ENCODE measurements at places on chromosomes 5 and 9.

DNA sequence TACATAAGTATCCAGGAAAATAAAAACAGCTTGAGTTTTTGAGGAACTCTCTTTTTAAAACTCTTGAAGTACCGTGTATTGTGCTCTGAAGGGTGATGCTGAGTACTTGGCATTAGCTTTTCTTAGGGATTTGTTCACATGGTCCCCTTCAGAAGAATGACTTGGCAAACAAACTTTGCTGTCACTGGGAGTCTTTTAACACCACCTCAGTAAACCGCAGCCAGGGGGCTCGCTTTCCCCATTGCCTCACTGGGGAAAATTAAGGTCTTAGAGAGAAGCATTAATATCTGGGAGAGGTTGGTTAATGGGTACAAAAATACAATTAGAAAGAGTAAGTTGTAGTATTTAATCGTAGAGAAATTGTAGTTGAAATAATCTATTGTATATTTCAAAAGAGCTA lies 105.9 kb upstream of the DAP start:
- DNase-seq = peak; percentile 12

GRCh38 chr9:122320413-122320881 lies 50.4 kb upstream of the PTGS1 start:
- no peak for DNase-seq

DNA sequence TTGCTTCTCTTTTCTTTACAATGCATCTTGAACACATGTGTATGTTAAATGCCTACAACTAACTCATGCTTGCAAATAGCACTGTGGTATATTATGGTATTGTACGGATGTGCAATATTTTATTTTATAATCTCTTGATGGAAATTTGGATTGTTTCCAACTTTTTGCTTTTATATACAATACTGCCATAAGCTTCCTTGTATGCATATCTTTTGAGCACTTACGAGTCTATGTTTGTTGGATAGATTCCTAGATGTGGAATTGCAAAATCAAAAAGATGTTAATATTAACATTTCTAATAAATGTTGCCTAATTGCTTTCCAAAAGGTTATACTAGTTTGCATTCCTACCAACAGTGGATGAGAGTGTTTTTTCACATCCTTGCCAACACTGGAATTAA lies 3.4 kb upstream of the GALNT12 start:
- no peak for DNase-seq

- no peak for DNase-seq
Observed at GRCh38 chr9:134390947-134391318, 64.7 kb downstream of the RXRA start.

- no peak for DNase-seq
Observed at GRCh38 chr9:91044354-91044753, 242.7 kb downstream of the SYK start.

DNA sequence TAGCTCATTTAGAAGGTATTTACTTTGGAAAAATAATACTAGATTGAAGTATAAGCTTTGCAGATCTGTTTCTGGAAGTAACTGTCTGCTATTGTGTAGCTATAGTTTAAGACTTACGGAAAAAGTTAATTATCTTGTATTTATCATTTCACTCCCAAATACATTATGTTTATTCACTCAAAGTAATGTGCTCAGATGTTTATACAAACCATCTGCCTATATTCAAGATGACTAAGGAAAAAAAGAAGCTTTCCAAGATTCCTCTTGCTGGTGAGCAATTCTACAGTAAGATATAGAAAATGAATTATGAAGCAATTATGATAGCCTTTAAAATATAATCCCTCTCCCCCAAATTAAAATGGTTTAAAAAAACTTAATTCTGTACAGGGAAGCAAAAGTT lies 137.9 kb downstream of the KIAA0825 start:
- no peak for DNase-seq

DNA sequence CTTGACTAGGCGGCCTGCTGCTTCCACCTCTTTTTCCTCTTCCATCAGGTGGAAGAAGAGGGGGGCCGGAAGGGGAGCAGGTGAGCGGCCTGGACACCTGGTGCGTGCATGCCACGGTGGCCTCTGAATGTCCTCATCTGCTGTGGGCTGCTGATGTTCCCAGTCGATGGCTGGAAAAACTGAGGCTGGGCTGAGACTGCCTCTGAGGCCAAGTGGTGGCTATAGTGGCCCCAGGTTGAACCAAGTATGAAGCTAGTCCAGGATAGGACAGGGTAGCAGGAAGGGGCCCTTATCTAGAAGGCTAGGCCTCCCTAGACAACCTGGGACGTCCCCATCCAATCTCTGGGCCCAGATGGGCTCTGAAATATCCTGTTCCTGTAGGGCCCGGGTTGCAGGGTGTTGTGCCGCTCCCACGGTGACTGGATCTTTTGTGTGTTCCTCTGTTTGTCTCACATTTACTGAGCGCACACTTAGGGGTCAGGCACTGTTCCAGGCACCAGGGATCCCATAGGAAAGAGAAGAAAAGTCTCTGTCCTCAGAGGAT lies 753 bp upstream of the NR5A1 start:
- no peak for DNase-seq

DNA sequence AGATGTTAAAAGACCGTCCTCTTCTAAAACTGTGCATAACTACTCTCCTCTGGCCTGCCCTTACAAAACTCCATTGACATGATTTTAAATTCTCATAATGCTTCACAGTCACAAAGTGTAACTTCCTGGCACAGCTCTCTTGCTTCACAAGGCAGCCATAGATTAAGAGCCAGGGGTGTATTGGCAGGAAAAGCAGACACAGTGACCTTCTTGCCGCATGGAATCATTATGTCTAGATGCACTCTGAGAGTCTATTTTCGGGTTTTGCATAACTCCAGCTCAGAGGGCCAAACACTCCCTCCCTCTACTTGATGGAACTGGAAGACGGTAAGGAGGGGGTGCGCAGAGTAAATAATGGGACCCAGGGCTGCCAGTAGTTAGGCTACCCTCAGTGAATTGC lies 110.1 kb downstream of the MARCHF3 start:
- peak; percentile 46 for DNase-seq

- peak; percentile 82 for DNase-seq
Observed at GRCh38 chr5:52947208-52947607, 41.9 kb upstream of the ITGA2 start.

GRCh38 chr9:13677801-13678200 lies 398.3 kb upstream of the MPDZ start:
- DNase-seq = no peak

DNA sequence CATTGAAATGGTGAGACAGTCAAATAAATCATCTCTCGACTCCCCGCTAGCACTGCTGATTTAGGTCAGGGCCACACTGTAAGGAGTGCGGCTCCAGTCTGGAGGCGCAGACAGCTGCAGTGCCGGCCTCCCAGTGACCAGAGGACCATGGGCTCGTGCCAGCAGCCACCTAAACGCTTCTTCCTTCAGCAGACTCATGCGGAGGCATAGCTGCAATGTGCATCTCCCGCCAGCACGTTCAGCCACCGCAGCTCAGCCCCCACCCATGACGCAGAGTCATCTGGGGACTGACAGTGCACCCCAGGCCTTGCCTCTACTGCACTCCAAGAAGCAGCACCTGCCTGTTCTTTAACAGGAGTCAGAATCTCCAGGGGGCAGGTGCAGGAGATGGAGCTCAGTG lies 13.6 kb upstream of the MAPK9 start:
- no peak for DNase-seq

- no peak for DNase-seq
Observed at GRCh38 chr9:36319806-36320205, 61.6 kb upstream of the GNE start.

GRCh38 chr9:96048104-96048955 lies 172.8 kb downstream of the ERCC6L2 start:
- no peak for DNase-seq

GRCh38 chr5:128597156-128597555 lies 59.1 kb upstream of the FBN2 start:
- DNase-seq = no peak

- DNase-seq = peak; percentile 67
Observed at GRCh38 chr5:35478856-35479682, 138.6 kb upstream of the SPEF2 start.

GRCh38 chr9:110337727-110338126 lies at the start of gene TXNDC8:
Gene TXNDC8, minus strand, starts transcription at chr9:110337863.
- DNase-seq = no peak

- DNase-seq = no peak
Observed at GRCh38 chr5:2278825-2279456, 396.2 kb upstream of the IRX4 start.

DNA sequence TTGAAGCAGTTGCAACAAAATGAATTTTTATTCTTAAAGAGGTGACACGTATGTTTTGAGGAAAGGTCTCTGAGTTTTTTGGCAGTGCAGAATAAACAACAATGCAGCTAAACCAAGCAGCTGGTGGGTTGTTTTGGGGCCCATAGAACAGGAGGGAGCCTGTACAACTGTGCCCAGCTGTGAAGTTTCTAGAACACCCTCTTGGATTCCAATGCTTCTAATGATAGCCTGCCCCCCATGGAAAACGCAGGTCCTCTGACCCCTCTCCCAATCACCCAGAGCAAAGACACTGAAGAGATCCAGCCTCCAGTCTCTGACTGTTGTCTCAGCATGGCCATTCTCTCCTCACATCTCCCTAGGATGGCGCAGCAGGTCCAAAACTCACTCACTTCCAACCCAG lies 150.9 kb downstream of the MARCHF11 start:
- no peak for DNase-seq

DNA sequence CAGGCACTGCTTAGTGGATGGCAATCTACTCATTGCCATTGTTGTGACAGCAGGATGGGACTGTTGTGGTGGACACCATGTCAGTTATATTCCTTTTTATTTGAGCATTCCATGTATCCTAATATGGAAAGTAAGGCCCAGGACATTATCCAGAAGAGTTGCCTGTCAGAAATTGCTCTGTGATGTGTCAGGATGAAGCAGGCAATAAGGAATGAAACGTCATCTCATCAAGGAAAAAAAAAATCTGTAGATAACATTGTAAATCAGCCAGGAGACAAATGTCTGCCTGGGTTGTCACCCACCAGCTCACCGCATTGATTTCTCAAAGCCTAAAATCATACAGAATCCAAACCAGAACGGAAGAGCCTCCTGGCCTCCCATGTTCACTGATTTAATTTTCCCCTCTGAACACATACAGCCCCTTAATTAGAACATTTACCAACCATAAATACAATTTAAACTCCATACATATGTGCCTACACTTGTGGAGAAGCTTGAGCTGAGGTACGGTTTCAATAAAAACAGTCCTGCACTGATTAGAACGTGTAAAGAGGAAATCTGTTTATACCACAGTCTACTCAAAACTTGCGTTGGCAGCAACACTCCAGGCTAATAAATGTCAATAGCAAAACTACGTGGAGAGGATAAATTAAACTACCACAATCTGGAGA lies 73.9 kb downstream of the FOXD1 start:
- DNase-seq = peak; percentile 58

- no peak for DNase-seq
Observed at GRCh38 chr9:121383715-121384114, 13.7 kb upstream of the STOM start.

GRCh38 chr5:122492675-122493074 lies 180.6 kb downstream of the SNCAIP start:
- DNase-seq = no peak

- no peak for DNase-seq
Observed at GRCh38 chr5:2919310-2920018, 168.0 kb upstream of the IRX2 start.

DNA sequence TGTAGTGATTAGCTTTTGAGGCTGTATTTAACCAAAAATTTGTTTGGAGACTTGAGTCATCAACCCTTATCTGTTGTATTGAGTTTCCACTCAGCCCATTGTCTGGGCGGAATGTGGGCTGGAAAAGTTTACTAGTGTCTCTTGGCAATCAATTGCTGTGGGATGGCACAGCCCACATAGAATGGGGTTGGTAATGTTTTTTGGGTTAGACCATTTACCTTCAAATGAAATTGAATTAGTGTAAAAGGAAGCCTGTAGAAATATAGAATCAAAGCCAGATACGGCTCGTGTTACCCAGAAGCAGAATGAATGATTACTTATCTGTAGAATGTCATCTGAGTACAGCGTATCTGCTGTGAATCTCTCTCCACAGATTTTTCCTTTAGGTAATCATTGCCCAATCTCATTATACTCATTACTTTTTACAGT lies 142.9 kb downstream of the AOPEP start:
- peak; percentile 36 for DNase-seq

- DNase-seq = no peak
Observed at GRCh38 chr5:104431981-104432380, 869.4 kb upstream of the NUDT12 start.

DNA sequence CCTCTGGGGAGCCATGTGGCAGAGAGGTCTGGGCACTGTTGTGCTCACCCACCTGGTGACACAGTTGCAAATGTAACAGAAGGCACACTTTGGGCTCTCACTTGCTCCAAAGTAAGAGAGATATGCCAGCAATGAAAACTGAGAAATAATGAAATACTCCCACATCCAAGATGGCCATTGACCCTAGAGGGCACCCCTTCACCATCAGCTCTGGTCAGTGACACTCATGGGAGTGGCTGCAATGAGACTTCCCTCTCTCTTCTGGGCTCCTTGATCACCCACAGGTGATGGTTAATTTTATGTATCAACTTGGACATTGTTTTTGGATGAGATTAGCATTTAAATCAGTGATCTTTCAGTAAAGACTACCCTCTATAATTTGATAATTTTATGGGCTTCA lies 248.4 kb downstream of the CDH12 start:
- DNase-seq = no peak

GRCh38 chr5:72597456-72597948 lies 90.3 kb upstream of the ZNF366 start:
- peak; percentile 92 for DNase-seq
